Lung (tissue), 17 donors: ENCODE measurements at places on chromosomes 3 and 15. TPM values are rescaled to one million over a fixed set of nuclear protein-coding genes. Genes with fewer than 3 reads are reported as not detected.

Gene MAGI1
- total RNA-seq = 38.9 TPM

Gene TERB2
- not detected for total RNA-seq

Gene ITPKA
- 1.9 TPM for total RNA-seq

Gene ROPN1B
- 0.67 TPM for total RNA-seq

Gene SLC24A5
- not detected for total RNA-seq

Gene PLSCR4
- 95.2 TPM for total RNA-seq

Gene CHST13
- total RNA-seq = 2.7 TPM

Gene HACL1
- 27.5 TPM for total RNA-seq

Gene KBTBD13
- total RNA-seq = 0.21 TPM

Gene ITGA11
- 1.7 TPM for total RNA-seq

Gene ZDHHC23
- total RNA-seq = 14.9 TPM

Gene FYCO1
- total RNA-seq = 32.7 TPM

Gene RLBP1
- not detected for total RNA-seq

Gene DCBLD2
- total RNA-seq = 28.0 TPM

DNA sequence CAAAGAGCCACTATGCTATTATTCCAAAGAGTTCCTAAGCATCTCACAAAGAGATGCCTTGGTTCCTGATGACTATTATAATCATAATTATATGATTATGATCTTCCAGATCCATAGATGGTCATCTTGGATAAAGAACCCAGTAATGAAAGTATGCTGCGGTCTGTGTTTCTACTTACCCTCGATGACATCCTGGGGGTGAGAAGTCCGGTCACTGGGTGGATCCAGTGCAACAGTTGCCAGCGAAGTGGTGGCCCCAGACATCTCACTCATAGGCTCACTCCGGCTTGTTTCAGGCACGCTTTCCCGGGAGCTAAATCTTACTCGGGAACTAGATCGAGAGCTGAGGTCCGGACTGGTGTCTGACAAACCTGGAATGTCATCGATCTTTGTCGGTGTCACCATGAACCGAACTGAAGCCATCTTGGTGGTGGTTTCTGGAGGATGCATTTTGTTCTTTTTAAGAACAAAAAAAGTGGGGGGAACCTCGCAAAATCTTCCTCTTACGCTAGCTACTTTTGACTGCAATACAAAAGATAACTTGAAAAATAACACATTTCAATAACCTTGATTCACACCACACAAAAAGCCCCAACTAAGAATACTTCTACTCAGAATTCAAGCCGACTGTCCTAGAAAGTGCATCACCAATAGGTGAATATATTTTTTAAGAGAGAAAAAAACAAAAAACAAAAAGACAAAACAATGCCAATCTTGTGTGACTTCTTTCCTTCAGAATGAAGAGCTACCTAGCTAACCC is 1.2 kb downstream of the SLC12A6 start:
- no peak for DNase-seq

- DNase-seq = no peak
These were observed 64.5 kb upstream of the SEMA6D start for GRCh38 chr15:47652844-47653243.

DNA sequence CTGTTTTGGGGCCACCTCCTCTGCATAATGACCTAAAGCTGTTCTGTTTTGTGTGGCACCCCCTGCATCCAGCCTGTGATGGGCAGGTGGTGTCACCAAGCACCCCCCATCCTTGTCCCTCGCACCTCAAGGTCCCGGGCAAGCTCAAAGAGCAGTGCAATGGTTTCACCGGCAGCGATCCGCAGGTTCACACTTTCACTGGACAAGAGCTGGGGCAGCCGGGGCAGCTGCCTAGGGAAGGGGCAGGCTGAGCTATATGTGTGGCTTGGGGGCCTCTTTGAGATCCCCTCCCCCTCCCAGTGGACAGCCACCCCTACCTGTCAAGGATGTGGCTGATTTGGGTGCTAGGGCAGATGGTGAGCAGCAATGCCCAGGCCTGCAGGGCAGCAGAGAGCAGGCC is 3.1 kb downstream of the IFRD2 start:
- DNase-seq = no peak

- DNase-seq = no peak
These were observed 38.4 kb downstream of the KCNAB1 start for GRCh38 chr3:156158656-156159295.

DNA sequence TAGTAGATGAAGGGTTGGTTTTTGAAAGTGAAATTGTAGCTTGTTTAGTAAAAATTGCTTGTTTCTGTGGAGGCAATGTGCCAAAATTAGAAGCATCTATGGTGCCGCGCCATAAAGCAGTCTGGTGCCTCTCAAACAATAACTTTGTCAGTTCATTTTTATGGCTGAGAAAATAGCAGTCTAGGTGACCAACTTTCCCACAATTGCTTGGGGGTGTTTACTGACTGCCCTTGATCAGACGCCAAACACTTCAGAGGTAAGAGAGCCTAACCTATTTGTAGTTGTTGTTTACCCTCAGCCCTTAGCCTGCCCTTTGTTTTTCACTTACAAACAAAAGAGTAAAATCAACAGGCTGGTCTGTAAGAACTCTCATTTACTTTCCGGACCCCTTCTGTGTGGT is 174.5 kb downstream of the FNDC3B start:
- DNase-seq = peak; percentile 52

DNA sequence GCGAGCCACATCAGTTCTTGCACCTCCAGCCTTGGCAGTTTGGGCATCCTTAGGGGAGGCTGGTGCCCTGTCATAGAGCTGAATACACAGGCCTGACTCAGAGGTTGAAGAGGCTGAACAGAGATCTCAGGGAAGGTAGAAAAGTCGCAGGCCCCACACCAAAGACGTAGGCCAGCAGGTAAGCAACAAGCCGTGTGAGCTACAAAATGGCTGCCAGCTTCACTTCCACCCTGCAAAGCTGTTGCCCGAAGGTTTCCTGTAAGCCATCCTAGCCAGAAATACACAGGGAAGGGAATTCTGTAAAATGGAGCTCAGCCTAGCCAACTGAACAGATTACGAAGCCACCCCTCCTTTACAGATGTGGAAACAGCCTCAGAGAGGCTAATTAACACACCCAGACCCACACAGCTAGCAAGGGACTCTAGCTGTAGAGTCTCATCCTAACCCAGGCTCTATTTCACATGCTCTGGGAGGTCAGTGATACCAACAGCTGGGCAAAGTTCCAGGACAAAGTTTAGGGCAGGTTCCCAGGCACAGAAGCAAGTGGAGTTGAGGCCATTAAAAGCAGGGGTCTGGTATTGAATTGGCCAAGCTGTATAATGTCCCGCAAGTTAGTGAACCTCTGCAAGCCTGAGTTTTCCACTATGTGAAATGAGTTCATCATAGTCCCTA is 66.3 kb upstream of the RASGRF1 start:
- DNase-seq = no peak

DNA sequence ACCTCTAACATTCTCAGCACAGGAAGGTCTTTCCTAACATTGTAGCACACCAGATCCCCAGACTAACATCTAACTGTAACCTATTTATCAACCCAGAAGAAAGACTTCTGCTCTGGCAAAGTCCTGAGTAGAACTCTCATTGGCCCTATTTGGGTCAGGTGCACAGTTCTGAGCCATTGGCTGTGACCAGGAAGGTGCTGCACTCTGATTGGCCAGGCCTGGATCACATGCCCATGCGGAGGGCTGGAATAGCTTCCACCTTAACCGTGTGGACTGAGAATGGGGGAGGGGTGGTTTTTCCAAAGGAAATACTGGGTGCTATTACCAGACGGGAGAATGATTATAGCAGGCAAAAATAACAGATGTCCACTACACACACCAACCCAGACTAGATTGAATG is 11.5 kb downstream of the FEZF2 start:
- DNase-seq = no peak

GRCh38 chr3:68664276-68664675 is 268.1 kb downstream of the TAFA4 start:
- peak; percentile 29 for DNase-seq

GRCh38 chr3:194555175-194556062 is 68.6 kb upstream of the ATP13A3 start:
- DNase-seq = no peak

DNA sequence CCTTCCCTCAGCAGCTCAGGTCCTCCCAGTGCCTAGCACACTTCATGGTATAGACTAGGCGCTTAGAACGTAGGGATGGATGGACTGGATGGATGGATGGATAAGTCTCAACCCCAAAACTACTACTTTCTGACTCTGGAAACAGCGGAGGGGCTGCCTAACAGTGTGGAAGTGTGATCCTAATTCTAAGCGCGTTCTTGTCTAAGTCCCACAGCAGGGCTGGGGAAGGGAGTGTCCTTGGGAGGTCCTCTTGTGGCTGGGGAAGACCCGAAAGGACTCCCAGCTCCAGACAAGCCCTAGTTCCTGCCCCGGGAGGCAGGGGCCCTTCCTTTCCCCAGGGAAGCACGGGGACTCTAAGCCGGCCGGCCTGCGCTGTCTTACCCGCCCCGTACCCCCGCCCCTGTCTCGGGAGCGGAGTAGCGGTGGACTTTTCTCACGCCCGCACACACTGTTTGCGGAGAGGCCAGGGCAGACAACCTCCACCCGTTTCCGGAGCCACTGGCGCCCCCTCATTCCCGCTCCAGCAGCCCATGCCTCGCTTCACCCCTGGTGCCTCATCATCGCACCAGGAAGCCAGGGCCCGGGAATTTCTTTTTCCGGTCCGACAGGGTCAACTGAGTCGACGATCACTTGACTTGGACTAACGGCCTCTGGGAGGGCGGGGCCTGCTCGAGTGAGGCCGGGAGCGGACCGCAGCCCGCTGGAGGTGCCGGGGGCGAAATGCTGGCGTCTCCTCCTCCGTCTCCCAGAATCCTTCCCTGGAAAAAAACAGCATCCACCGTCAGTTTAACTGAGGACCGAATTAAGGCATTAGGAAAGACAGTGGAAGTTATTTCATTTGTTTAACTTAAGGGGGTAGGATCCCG is 133.3 kb downstream of the TBC1D2B start:
- DNase-seq = peak; percentile 90

DNA sequence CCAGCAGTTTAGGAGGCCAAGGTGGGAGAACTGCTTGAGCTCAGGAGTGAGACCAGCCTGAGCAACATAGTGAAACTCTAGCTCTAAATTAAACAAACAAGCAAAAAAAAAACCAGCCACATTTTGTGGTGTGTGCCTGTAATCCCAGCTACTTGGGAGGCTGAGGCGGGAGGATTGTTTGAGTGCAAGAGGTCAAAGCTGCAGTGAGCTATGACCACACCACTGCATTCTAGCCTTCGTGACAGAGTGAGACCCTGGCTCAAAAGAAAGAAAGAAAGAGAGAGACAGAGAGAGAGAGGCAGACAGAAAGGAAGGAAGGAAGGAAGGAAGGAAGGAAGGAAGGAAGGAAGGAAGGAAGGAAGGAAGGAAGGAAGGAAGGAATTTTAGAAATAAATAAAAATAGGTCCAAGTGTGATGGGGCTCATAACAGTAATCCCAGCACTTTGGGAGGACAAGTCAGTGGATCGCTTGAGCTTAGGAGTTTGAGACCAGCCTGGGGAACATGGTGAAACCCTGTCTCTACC is 38.7 kb upstream of the LRIG1 start:
- DNase-seq = no peak

DNA sequence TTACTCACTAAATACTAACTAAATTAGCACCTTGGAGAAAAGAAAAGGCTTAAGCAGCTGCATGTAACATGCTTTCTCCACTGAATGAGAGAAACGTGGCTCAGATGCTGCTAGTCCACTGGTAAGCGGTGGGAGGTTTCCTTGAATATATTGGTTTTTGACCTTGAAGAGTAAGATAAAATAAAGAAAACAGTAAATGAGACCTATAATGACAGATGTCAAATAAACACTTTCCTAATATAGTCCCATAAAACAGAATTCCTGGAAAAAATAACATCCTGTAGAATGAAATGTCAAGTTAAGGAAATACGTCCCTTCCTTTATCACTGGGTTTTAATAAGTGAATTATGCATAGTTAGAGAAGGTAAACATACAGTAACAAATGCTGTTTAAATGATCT is 215.0 kb downstream of the DPH6 start:
- no peak for DNase-seq

DNA sequence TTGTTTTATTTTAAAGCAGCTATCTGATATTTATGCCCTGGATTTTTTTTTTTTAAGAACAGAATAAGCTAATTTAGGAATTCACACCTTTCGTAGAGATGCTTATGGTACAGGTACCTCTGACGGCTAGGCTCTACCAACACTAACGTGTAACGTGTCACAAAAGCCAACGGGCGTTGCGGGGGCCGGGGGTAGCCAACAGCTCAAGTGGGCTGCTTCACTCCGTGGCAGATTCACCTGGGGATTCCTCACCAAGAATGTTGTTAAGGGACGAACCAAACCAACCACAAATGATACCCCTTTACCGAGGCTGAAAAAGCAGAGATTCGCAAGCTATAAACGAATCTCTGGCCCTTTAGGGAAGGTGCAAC is 1.0 kb downstream of the TMCC1 start:
- DNase-seq = peak; percentile 11

DNA sequence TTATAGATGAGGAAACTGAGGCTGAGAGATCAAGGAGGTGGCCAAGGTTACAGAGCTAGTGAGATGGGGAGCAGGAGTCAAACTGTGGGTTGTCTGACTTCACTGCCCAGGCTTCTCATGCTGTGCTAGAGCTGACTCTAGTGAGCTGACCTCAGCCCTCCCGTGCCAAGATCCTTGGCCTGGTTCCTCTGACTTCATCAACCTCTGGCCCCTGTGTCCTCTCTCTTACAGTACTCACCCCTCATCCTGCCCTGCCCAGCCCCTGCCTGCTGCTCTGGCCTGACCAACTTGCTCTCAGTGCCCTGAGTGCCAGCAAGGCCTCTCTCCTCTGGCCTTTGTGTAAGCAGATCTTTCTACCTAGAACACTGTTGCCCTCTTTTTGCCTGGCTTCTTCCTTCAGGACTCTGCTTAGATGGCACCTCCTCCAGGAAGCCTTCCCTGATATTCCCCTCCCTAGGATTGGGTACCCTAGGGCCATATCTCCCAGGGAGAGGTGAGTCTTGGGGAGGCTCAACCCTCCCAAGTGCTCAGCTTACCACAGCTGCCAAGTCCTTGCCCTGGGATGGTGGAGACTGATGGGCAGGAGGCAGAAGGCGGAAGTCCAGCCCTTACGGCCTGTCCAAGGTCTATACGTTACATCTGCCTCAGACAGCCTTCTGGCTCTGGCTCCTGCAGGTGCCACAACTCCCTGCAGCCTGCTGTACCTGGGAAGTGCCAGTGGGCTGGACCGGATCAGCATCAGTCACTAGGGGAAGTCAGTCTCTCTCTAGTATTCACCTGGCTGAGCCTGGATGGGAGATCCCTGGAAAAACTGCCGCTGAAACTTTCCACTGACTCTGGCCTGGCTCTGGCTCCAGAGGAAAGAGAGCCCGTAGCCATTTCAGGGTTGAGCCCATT is 36.3 kb upstream of the FAM107A start:
- no peak for DNase-seq

- no peak for DNase-seq
These were observed 74.3 kb upstream of the VGLL4 start for GRCh38 chr3:11717768-11718636.

GRCh38 chr3:115071166-115071565 is 75.9 kb downstream of the ZBTB20 start:
- DNase-seq = no peak

- peak; percentile 87 for DNase-seq
These were observed 20.4 kb upstream of the PLXND1 start for GRCh38 chr3:129626744-129627349.

GRCh38 chr3:65995515-65995914 is 43.2 kb downstream of the MAGI1 start:
- DNase-seq = no peak

- no peak for DNase-seq
These were observed 25.4 kb downstream of the CACNA2D2 start for GRCh38 chr3:50478051-50478450.
